ENCODE measurements at places on chromosomes 16 and 17.

- no peak for DNase-seq
Measured at GRCh38 chr17:14393723-14394122, 92.8 kb downstream of the HS3ST3B1 start.

- DNase-seq: no peak
Measured at GRCh38 chr17:43881181-43881580, 26.2 kb downstream of the MPP2 start.

- DNase-seq: no peak
Measured at GRCh38 chr16:27355610-27356009, 41.8 kb downstream of the IL4R start.

GRCh38 chr17:82065638-82066303, at the start of gene DUS1L:
TSS of gene DUS1L (minus strand) at chr17:82065804. CDS start at chr17:82065059, 745 bp downstream.
- no peak for DNase-seq

DNA sequence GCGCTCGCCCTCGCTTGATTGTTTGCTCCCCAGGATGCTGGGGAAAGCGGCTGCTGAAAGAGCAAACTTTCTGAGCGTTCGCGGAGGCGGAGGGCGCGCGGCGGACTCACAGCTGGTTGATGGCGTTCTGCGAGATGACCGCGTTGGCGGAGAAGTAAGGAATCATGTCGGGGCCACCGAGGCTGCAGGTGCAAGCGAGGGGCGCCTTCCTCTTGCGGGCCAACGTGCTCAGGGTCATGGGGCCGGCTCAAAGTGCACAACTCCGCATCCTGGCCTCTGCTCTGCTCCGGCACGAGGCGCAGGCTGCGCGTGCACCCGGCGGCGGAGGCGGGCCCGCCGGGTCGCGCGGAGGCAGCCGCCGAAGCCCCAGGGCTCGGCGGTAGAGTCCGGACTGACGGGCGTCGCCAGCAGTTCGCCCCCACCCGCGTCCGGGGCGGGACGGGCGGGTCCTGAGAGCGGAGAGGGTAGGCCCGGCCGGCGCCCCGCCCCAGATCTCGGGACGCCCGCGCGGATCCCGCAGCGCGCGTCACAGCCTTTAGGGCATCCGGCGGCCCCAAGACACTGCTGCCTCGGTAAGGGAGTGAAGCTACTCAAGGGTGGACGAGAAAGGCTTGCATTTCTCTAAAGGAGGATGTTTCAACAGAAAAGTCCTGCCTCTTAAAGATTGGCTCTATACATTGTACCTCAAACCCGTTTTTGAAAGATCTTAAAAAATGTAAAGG, 138.5 kb upstream of the CORO6 start:
- no peak for DNase-seq

- DNase-seq: no peak
Measured at GRCh38 chr17:80722661-80723060, 178.0 kb downstream of the RPTOR start.

- no peak for DNase-seq
Measured at GRCh38 chr16:12971241-12971640, 69.8 kb downstream of the SHISA9 start.

DNA sequence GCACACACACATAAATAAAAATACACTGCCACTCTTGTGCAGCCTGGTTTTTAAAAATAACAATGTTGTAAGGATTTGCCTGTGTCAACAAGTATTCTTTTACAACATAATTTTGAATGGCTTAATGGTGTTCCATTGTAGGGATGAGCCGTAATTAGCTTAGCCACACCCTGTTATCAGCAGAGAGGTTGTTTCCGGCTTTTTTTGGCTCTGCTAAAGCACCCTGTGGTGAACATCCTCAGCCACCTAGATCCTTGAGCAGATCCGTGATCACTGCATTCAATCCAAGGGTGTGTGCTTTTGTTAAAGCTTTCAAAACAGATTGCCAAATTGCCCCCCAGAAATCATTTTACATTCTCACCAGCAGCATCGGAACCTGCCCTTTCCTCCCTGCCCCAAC, 7.0 kb downstream of the KATNB1 start:
- DNase-seq: no peak

DNA sequence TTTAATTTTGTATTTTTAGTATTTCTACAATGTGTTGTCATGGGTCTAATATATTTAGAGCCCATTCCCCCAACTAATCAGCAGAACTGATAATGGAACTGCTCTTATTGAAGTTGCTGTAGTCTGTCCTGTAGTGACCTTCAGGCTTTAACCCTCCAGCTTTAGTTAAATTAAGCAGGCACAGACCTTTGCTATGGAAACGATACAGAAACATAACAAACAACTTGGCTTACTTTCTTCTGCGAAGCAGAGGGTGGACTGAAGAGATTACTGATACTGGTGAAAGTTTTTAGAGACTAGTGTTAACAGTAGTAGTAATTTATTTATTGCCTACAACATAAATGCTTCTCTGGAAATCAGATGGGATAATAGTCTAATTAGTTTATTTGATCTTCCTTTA, 61.4 kb downstream of the NFATC3 start:
- DNase-seq: no peak

DNA sequence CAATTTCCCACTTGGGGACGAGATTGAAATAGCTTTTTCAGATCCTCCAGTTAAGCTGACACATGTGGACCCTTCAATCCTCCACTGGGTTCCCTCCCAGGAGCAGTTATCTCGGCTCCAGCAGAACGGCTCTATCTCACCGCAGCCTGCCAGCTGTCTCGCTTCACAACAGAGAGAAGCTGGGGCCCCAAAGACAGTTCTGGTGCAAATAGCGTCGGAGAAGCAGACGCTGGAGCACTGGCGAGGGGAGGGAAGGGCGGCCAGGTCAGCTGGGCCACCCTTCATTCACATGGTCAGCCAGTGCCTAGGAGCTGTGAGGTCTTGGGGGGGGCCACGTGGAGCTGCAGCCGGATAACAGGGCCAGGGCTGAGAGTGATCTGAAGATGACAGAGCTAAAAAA, 141.3 kb upstream of the SDK2 start:
- DNase-seq: no peak

DNA sequence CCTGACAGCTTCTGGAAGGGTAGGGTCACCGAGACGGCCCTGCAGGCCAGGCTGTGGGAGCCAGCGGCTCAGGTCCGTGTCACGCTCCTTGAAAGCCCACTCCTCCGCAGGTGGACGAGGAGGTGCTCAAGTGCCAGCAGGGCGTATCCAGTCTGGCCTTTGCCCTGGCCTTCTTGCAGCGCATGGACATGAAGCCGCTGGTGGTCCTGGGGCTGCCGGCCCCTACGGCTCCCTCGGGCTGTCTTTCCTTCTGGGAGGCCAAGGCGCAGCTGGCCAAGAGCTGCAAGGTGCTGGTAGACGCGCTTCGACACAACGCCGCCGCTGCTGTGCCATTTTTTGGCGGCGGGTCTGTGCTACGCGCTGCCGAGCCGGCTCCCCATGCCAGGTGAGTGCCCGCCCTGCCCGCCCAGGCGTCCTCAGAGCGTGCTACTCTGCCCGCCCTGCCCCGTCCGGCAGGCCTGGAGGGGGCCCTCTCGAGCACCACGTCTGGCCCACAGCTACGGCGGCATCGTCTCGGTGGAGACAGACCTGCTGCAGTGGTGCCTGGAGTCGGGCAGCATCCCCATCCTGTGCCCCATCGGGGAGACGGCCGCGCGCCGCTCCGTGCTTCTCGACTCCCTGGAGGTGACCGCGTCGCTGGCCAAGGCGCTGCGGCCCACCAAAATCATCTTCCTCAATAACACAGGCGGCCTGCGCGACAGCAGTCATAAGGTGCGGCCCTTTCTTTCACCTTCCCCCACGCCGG, 1.3 kb downstream of the NAGS start:
- DNase-seq: no peak

GRCh38 chr17:44216694-44217093, 2.8 kb downstream of the UBTF start:
- DNase-seq: no peak

DNA sequence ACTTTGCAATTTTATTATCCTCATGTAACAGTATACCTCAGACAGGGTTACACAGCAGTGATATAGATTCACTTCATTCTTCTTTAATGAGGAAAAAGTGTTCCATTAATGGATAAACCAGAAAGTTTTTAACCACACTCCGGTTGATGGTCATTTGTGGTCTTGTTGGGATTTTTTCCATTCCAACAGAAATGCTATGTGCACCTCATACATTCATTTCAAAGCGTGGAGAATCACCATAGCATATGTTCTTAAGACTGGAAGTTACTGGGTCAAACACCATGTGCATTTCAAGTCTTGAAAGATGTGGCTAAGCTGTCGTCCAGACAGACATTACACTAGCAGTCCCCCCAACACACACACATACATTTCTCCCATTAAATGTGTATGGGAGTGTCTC, 245.8 kb upstream of the CDH5 start:
- no peak for DNase-seq

DNA sequence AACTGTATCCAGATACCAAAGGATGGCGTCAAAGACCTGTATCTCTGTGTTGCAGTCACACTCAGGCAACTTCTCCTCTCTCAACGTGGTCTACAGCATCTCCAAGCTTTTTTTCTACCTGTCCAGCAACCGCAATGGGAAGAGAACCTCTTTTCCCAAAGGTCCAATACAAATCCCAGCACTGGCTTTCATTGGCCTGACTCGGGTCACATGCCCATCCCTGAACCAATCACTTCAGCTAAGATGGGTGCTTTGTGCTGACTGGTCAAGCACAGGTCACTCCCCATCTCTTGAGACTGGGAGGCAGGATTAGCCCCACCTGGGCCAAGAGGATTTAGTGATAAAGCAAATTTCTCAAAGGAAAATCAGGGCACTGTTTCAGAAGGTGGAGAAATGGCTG, 71.2 kb upstream of the C16orf82 start:
- no peak for DNase-seq
